HCT116 (cell line): ENCODE measurements at places on chromosomes 4 and X. TPM values are rescaled to one million over a fixed set of nuclear protein-coding genes. Genes with fewer than 3 reads are reported as not detected.
A peak's percentile ranks its signal among the peaks of the same experiment; 100 is the strongest.

DNA sequence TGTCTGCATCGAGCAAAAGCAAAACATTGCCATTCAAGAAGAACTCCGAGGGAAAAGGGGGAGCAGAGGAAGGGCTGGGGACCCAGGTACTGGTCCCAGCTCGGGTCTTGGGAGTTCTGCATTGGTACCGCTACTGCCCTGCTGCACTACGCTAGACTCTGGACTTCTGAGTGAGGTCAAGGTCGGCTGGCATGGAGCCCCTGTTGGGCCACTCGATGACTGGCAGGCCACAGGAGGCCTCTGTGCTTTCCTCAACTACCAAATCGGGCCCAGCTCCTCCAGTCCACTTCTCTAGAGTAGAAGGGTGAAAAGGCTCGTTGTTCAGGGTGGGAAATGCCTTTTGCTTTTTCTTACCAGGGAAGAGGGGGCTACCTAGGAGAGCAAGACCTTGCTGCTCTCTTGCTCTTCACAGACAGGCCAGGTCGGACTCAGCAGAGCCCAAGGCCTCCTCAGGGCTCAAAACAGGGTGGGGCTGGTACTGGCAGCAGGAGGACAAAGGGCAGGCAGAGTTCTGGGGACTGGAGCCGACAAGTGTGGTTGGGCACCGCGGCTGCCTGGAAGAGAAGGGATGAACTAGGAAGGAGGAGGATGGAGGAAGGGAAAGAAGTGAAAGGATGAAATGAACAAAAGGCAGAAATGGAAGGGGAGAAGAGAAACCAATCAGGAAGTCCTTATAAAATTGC lies 8.9 kb upstream of the IRAK1 start:
- no peak for DNase-seq
- no peaks in the 10 kb centered on the region for H3K27me3 ChIP-seq
- H3K36me3 ChIP-seq: no peaks in the 10 kb centered on the region
- no peaks in the 10 kb centered on the region for H3K4me1 ChIP-seq
- H3K27ac ChIP-seq: no peak overlapping the region

DNA sequence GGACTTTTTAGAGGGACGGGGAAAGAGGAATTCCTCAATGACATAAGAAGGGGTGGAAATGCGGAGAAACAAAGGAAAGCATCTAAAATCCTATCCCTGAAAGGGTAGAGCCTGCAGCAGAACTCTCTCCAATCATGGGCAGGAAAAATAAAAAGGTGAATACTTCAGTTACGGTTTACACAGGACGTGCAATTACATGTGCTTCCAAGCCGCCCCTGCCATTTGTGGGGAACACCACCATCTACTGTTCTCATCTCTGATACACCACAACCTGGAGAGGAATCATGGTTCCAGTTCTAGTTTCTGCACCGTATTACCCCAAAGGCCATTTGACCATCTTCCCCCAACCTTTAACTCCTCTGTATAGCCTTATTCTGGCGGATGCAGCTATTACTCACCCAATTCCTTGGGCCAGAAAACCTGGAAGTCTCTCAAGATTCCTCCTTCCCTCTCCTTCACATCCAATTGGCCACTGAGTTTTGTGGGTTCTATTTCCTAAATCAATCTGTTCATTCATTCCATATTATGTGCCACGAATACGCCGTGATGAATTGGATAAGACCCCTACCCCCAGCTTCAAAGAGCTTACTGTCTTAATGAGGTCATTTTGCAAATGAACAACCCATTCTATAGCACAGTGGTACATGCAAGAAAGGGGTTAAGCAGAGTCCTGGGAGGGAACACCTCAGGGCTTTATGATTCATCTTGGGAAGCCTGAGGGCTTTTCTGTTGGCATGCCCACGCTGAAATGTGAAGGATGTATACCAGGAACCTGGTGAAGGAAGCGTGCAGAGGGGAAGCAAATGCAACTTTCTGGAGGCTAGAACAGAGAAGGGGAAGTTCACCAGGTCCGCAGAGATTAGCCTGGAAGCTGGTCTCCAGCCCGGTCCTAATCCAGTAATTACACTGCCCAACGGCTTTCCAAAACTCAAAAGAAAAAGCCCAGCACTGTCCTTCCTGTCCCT lies 1.4 kb upstream of the MSL3 start:
- H3K27me3 ChIP-seq: 0 out of 2 replicates have a peak, but pooled peaks cover 11% of the 10 kb centered on the region
- H3K4me3 ChIP-seq: no peak overlapping the region
- no peak for DNase-seq

GRCh38 chr4:143025081-143025704 lies 159.5 kb upstream of the USP38 start:
- H3K4me3 ChIP-seq: no peak overlapping the region
- H3K27me3 ChIP-seq: no peaks in the 10 kb centered on the region
- H3K4me1 ChIP-seq: no peaks in the 10 kb centered on the region
- no peaks in the 10 kb centered on the region for H3K36me3 ChIP-seq

GRCh38 chr4:78928835-78929234 lies 10.4 kb downstream of the PAQR3 start:
- no peak overlapping the region for H3K27ac ChIP-seq
- no peaks in the 10 kb centered on the region for H3K4me1 ChIP-seq
- H3K4me3 ChIP-seq: no peak overlapping the region
- peaks cover 24% of the 10 kb centered on the region; the same call in 1 of the 2 replicates for H3K36me3 ChIP-seq

Gene NPNT
- total RNA-seq: 15.8 TPM

Gene TMEM154
- 2.4 TPM for total RNA-seq

Gene EVC2
- not detected for total RNA-seq

GRCh38 chr4:110231869-110232268 lies 33.5 kb upstream of the ELOVL6 start:
- no peak for DNase-seq
- no peaks in the 10 kb centered on the region for H3K4me1 ChIP-seq
- no peak overlapping the region for H3K27ac ChIP-seq

Gene ZDHHC15
- total RNA-seq: not detected

DNA sequence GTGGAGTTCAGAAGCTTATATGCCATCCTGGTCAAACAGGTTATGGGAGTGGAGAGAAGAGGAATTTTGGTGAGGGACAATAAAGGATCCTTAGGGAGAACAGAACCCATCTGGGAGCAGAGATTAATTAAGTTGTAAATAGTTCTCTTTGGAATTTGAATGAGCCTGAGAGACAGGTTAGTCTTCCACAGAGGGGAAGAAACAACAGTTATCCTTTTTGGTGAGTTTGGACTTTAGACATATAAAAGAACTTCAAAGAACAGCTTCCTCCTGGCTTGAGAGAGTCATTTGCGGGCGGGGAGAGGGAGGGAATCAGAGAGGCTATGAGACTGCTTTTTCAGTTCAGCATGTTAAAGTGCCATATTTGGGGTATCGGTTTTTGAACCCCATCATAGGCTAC lies 793.3 kb upstream of the MAGEB2 start:
- no peak overlapping the region for H3K27ac ChIP-seq

Gene CYLC1
- not detected for total RNA-seq

- H3K27me3 ChIP-seq: no peaks in the 10 kb centered on the region
- no peak overlapping the region for H3K27ac ChIP-seq
- no peaks in the 10 kb centered on the region for H3K36me3 ChIP-seq
- no peaks in the 10 kb centered on the region for H3K4me1 ChIP-seq
- no peak for DNase-seq
These were observed 76.9 kb downstream of the SLC39A8 start for GRCh38 chr4:102268355-102268754.

- H3K4me1 ChIP-seq: no peaks in the 10 kb centered on the region
- H3K36me3 ChIP-seq: no peaks in the 10 kb centered on the region
- no peak overlapping the region for H3K4me3 ChIP-seq
These were observed 13.8 kb downstream of the TLR10 start for GRCh38 chr4:38768968-38769394.

Gene USP17L10
- not detected for total RNA-seq

DNA sequence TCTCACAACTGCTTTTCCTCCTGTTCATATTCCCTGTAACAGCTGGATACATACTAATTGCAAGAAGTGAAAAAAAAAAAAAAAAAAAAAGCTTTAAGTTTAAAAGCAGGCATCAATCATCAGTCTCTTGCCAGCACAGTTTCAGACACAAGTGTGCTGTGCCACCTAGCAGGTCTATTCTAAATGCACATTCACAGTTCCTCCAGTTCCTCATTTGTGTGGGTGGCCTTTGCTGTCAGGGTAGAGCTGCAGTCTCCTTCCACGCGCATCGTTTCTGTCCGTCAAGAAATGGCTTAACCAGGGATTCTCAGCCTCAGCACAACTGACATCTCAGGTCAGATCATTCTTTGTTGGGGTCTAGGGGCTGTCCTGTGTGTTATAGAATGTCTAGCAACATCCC lies 61.6 kb downstream of the SCML1 start:
- no peak overlapping the region for H3K4me3 ChIP-seq
- H3K27me3 ChIP-seq: no peaks in the 10 kb centered on the region
- H3K36me3 ChIP-seq: no peaks in the 10 kb centered on the region
- no peaks in the 10 kb centered on the region for H3K4me1 ChIP-seq
- no peak overlapping the region for H3K27ac ChIP-seq
- no peak for DNase-seq

DNA sequence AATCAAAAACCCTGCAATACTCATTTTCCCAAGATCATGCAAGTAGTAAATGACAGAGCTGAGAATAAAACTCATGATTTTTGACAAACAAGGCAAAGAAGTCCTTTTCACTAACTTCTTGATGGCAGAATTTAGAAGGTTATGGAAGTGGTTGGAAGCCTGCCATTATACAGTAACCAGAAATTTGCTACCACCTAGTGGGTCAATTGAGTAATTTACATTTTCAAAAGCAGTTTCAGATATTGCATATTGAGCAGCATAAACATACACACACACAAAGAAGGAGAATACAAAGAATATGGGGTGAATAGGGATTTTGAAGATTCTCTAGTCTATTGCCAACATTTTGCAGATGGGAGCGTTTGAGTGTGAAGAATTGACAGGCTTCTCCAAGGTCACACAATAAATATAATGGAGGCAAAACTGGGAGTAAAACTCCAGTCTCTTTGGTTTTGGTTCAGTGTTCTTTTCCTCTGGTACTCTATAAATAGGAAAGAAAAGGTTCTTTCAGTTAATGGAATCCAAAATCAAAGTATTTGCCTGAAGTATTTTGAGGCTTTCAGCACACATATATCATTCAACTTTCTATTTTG lies 70.2 kb downstream of the GC start:
- peak; percentile 16 for DNase-seq
- no peak overlapping the region for H3K4me3 ChIP-seq
- H3K36me3 ChIP-seq: no peaks in the 10 kb centered on the region
- no peak overlapping the region for H3K27ac ChIP-seq
- no peaks in the 10 kb centered on the region for H3K27me3 ChIP-seq
